ENCODE measurements at places on chromosomes 12 and 14.

GRCh38 chr14:72810201-72810600, 83.7 kb downstream of the DPF3 start:
- DNase-seq = no peak

- DNase-seq = no peak
Observed at GRCh38 chr12:52819731-52820510, 6.0 kb upstream of the KRT4 start.

GRCh38 chr14:96940009-96940408, 142.8 kb downstream of the VRK1 start:
- DNase-seq = no peak

GRCh38 chr12:33588725-33589405, 149.2 kb upstream of the SYT10 start:
- DNase-seq = no peak

DNA sequence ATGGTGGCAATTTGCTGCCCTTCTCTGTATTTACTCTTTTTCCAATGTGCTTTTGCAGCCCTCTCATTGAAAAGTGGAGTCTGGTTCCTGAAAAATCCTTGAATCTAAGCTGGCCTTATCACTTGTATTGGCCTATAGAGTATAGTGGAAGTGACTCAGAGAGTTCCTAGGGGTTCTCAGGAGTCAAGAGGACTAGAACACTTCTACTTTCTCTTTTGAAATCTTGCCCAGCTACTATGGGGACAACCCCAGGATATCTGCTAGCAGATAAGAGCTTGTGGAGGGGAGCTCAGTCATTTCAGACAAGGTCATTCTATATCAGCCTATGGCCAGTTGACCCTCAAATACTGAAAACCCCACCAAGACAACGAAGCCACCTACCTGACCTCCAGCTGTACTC, 26.7 kb upstream of the WSCD2 start:
- DNase-seq = no peak

- no peak for DNase-seq
Observed at GRCh38 chr14:105064721-105065143, 498 bp downstream of the GPR132 start.

DNA sequence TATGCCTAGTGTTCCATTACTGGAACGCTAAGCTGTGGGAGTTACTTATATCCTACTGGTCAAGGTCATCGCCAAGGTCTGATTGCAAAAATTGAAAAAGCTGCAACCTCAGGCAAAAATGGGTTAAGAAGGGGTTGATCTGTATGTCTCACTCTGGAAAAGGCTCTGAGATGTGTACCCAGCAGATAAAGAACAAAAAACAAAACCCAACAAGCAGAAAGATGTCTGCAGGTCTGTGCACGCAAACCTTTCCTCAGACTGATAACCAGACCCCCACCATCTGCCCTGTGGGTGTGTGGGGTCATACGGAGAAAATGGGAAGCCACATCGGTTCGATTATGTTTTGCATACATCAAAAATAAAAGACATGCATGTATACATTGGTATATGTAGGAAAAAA, 56.4 kb downstream of the TESC start:
- no peak for DNase-seq

GRCh38 chr12:109270494-109270893, 38.6 kb downstream of the FOXN4 start:
- no peak for DNase-seq

DNA sequence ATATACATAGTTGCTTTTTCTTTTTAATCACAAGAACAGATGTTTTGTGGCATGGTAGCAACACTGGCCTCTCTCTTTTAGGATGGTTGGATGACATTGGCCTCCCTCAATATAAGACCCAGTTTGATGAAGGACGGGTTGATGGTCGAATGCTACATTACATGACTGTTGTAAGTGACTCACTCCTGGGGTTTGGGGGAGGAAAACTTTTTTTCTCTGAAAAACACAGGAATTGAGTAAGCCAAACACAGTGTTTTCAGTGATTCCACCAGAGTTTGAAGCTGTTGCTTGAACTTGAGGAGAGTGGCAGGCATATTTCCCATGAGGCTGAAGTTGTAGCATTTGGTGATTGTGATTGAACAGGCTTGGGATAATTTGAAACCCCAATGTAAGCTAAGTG, 13.7 kb upstream of the REP15 start:
- DNase-seq = no peak

DNA sequence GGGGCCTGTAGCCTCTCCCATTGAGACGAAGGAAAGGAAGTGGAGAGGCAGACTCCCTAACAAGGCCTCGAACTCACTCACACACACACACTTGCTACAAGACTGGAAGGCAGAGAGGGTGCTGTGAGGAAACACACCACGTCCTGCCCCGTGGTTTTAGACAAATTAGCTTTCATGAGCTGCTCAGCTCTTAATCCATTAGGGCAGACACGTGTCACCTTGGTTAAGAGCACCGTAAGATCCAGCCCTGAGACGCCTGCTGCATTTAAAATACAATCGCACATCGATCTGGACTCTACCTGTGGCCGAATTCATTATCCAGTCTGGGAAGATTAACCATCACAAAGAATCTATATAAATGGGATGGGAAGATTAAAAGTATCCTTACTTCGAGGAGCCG, 72.0 kb downstream of the RIMBP2 start:
- DNase-seq = no peak

DNA sequence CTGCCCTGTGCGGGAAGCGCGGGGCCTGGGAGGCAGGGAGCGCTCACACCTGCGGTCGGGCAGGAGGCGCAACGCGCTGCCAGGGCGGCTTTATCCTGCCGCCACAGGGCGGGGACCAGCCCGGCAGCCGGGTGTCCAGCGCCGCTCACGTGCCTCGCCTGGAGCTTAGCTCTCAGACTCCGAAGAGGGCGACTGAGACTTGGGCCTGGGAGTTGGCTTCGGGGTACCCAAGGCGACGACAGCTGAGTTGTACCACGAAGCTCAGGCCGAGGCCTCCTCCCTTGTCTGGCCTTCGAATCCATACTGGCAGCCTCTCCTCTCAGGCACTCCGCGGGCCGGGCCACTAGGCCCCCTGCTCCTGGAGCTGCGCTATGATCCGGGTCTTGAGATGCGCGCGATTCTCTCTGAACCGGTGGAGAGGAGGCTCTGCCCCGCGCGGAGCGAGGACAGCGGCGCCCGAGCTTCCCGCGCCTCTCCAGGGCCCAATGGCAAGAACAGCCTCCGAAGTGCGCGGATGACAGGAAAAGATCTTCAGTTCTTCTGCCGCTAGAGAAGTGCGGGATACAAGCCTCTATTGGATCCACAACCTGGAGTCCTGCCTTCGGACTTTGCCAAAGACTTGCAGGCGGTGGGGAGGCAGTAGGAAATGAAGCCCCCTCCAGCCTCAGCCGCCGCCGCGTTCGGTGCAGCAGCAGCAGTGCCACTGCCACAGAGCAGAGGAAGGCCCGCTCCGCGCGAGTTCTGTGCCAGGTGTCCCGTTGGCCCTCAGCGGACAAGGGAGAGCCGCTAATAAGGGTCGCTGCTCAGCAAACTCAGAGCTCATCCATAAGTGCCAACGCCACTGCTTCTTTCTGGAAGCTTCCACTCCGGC, 6.8 kb downstream of the SIX1 start:
- no peak for DNase-seq

DNA sequence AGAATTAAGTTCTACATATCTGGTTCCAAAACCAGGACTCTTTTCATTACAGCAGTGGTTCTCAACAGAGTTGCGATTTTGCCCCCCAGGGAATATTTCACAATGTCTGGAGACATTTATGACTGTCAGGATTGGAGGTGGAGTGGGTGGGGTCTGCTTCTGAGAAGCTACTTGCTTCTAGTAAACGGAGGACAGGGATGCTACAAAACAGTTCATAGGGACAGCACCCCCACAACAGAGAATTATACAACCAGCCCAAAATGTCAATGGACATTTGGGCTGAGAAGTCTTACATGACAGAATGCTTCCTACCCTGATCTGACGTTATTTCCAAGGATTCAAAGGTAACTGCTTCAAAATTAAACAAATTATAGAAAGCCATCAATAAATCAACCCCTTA, 739 bp upstream of the SPATA7 start:
- no peak for DNase-seq
